Activated CD4-positive, alpha-beta T cell treated with anti-CD3 and anti-CD28 coated beads for 24 hours (primary cell): ENCODE measurements at places on chromosomes 12 and 14.

DNA sequence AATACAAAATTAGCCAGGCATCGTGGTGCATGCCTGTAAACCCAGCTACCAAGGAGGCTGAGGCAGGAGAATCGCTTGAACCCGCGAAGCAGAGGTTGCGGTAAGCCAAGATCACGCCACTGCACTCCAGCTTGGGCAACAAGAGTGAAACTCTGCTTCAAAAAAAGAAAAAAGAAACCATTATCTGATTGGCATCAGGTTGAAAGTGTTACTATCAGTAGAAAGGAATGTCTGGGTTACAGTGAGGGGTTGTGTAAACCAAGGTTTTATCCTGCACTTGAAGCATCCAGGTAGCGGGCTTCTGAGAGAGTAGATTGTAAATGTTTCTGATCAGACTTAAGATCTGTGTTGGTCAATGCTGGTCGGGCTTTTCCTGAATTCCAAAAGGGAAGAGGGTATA is 14.1 kb upstream of the OXA1L start:
- DNase-seq, result no peak

GRCh38 chr12:130253866-130254265 is 83.8 kb upstream of the PIWIL1 start:
- no peak for DNase-seq

- DNase-seq, result no peak
Observed at GRCh38 chr14:30907659-30908057, 33.3 kb downstream of the COCH start.

- no peak for DNase-seq
Observed at GRCh38 chr12:47206450-47207339, 126.9 kb upstream of the AMIGO2 start.

DNA sequence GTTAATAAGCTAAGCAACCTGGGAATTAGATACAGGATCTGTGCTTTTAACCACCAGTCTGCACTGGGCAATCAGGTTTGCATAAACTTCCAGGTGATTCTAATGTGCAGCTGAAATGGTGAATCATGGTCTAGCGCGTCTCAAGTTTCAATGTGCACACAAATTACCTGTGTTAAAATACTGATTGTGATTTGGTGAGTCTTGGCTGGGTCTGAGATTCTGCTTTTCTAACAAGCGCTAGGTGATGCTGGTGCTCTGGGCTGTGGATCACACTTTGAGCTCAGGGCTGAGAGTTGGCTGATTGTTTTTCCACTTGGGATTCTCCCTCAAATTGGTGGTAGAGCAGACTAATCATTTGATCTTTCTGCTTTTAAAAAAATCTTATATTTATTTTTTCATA is 124.8 kb downstream of the C12orf75 start:
- no peak for DNase-seq
